ENCODE measurements at places on chromosomes 16 and 17.

GRCh38 chr16:84461029-84461412 lies 43.4 kb downstream of the MEAK7 start:
- DNase-seq = no peak

- DNase-seq = peak; percentile 75
Observed at GRCh38 chr16:49921791-49922456, 66.0 kb upstream of the ZNF423 start.

GRCh38 chr17:54789101-54789880 lies 111.4 kb upstream of the TOM1L1 start:
- no peak for DNase-seq

DNA sequence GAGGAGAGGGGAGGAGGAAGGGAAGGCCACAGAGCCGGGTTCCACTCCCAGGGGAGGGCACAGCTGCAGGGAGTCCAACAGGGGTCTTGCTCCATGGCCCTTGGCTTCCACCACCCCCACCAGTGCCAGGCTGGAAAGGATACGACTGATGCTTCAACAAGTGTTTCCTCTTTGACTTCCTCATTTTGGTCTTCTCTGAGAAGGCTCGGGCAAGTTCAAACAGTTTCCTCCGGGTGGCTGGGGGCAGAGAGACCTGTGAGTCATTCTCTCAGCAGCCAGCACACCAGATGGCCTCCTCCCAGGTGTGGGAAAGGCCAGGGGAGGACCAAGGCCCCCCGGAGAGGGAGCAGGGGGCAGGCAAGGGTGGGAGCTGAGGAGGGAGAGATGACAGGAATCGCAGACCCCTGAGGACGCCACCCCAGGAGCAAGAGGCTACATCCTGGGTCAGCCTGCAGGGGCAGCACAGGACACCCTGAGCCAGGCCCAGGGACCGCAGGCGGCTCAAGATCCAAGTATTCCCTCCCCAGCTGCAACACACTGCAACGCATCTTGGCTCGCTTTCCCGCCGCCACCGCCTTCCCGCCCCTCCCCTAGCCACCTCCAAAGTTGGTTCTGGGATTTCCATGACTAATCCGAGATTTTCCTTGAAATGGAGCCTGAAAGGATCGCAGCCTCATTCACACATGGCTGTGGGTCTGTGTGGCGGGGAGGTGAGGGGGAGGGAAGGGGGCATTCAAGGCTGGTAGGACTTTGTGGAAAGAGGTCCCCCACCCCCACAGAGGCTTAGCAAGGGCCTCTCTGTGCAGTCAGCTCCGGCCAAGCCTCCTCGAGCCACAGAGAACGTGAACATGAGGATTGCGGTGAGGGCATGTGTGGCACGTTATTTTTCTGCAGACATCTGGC lies 18.4 kb upstream of the MRPS23 start:
- peak; percentile 89 for DNase-seq

DNA sequence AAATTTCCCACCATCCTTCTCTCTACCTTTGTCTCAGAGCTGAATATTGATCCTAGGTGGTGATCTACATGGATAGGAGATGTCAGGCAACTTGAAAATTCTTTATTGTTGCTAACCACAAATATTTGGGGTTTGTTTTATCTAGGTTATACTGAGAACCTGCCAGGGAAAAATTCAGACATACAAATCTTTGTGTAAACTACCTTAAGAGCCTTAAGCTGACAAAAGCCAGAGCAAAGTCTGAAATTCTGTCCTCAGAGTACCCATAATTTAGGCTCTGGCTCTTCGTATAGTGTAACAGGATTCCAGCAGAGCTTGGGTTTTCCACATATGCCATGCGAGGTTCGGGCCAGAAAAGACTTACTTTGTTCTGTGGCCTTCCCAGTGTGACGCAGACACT lies 406.7 kb upstream of the MAF start:
- no peak for DNase-seq

DNA sequence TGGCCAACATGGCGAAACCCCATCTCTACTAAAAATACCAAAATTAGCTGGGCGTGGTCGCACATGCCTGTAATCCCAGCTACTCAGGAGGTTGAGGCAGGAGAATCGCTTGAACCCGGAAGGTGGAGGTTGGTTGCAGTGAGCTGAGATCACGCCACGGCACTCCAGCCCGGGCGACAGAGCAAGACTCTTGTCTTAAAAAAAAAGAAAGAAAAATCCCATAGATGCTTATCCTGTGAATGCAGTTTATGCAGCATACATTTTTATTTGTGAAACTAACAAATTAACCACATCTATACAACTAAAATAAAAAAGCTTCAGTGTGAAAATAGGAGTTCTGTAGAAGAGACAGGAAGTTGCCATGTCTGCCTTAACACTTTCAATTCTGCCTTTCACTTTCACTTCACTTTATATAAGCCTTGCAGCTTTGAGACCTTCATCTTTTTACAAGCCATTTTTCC lies 7.1 kb downstream of the IGSF6 start:
- no peak for DNase-seq

DNA sequence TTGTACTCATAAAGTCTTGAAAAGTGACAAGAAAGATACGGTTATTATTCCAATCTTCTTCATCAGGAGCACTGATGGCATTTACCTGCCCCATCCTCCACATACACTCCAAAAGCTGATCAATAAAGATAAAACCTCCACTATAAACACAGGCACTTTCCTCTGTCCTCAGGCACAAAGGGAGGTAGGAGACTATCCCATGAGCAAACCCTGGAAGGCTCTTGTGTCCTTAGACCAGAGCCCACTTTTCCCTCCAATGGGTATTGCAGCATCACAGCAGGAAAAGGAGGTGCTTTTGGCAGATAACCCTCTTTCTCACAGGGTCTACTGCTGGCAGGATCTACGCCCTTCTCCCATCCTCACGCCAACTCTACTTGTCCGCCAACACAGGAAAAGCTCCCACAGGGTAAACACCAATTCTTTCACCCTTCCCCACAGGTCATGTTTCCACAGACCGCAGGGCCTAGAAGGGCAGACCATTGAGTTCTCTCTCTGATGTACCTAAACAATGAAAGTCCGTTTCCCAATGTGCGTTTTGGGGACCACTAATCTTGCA lies 28.7 kb downstream of the NXPH3 start:
- no peak for DNase-seq

DNA sequence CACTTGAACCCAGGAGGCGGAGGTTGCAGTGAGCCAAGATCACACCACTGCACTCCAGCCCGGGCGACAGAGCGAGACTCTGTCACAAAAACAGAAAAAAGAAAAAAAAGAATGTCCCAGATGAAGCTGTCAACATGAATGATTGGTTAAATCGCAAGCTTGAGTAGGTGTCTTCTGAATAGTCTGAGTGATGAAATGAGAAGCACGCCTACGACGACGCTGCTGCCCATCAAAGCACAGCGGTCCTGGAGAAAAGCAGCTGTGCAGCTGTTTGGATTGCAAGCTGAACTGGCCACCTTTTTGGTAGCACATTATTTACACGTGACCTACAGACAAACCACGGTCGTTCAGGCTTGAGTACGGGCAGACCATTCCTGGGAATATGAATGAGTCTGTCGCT lies 12.5 kb downstream of the ADCY9 start:
- no peak for DNase-seq
